ENCODE measurements at places on chromosomes 1 and 21.

DNA sequence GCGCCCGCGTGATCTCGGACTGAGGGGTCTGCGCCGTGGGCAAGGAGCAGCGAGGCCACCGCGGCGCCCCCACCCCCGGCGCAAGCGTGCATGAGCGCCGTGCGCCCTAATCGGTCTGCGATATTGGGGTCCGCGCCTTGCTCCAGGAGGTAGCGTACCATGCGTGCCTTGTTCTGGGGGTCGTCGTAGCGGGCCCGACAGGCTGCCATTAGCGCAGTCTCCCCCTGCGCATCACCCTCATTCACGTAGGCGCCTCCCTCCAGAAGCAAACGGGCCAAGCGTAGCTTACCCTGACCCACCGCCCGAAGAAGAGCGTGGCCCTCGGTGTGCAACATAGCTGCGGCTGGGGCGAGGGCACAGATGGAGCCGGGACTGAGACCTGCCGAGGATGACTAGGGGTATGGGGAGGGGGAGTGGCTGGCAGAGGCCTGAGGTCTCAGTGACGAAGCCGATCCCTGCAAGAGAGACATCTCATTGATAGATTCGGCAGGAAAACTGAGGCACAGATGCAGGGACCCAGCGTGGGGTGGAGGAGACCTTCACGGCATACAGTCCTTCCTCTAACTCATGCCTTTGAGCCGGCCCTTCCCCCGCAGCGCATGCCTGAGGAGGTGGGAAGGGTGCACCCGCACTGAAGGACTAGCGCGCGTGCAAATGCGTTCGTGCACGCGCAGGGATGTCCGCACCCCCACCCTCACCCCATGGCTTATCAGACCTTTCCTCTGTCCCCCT, 2.8 kb downstream of the ANKRD34A start:
- no peak for DNase-seq

DNA sequence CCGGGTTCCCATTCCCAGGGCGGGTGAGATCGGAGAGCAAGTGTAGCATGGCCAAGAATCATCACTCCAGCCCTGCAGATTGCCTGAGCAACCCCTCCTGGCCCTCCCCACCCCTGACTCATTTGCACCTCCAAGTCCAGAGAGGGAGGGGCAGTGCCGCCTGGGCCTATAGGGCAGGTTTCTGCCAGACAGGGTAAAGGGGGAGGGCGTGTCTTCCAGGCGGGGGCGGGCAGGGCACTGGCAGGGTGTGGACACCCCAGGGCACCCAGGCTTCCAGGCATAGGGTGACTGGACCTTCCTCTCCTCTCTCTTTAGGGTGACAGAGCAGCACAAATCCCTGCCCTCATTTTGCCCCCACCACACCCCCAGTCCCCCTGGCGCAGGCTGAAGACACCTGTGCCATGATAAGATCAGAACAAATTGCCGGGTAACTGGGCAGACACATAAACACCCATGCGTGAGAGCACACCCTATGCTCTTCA, 3.2 kb upstream of the CRYBG2 start:
- no peak for DNase-seq

DNA sequence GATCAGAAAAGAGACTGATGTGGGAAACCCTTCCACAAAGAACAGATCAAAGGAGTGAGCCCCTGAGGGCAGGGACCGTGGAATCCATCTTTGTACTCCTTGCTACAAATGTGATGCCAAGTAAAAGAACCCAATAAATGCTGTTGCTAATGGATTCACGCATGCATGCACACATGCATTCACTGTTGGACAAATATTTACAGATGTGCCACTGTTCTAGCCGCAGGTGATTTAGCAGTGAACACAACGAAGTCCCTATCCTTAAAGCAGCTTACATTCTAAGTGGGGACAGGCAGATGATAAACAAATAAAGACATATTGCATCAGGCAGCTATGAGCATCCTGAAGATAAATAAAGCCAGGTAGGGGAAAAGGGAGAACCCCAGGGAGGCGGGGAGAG, 67.8 kb downstream of the ITPKB start:
- no peak for DNase-seq

DNA sequence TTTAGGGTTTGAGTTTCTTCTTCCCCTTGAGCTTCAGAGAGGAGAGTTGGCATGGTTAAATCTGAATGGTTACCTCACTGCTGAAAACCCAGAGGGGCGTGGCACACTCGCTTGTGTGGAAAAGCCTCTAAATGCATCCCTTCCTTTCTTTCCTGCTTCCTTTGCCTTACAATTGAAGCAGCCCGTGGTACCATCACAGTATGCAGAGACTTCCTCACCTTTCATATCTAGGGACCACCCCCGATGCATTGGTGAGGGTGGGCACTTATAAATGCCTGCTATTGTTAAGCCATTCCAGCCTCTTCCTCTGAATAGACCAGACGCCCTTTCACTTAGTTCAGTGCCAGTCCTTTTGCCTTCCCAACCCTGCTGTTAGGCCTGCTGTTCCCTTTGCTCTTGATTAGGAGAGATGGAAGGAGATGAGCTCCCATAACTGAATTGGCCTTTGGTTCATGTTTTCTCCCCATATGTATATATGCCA, 21.9 kb upstream of the LAX1 start:
- DNase-seq = no peak

GRCh38 chr21:41431788-41432548, 5.9 kb downstream of the MX1 start:
- no peak for DNase-seq

GRCh38 chr1:43366601-43367025, 1.2 kb downstream of the ELOVL1 start:
- DNase-seq = no peak

DNA sequence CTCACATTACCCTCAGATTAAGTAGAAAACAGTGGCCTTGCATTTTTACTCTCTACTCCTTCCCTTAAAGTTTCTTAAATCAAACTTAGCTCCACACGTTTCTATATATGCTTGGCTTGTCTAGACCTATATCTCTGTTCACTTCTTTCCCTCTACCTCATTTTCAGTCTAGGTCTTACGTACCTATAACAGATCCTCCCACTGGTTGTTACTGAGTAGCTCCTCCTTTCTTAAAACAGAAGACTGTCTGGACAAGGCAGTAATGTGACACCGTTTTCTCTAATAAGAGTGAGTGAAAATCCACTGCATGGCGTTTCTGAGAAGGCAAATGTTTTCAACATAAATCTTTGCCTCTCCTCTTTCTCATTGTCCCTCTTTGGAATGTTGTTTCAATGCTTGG, 211.7 kb upstream of the POGK start:
- DNase-seq = no peak

DNA sequence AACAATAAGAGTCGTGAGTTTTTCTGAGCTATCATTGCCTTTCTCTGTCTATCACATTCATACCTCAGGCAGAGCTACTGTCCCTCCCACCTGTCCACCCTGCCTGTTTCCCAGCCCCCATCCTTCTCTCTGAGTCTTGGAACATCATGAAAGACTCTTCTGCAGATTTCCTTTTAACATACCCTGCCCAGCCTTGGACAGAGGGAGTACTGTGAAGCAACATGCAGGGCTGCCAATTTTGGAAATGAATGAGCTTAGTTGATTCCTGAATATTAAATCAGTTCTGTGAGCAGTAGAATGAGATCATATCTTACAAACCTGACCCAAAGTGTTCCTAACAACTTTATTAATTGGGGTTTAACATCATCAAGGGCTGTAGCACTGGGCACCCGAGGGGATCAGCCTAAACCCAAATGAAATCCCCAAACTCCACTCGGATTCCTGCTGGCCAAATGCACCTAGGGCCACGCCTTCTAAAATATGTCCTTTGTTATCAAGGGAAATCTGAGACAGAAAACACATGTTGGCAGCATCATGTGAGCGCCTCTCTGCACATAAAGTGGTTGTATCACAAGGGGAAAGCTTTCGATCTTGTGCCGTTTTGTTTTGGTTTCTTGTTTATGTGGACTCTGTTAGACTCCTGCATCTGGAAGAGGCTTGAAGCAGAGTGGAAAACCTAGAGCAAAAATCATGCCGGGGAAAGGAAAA, 357.6 kb downstream of the KIF26B start:
- no peak for DNase-seq

DNA sequence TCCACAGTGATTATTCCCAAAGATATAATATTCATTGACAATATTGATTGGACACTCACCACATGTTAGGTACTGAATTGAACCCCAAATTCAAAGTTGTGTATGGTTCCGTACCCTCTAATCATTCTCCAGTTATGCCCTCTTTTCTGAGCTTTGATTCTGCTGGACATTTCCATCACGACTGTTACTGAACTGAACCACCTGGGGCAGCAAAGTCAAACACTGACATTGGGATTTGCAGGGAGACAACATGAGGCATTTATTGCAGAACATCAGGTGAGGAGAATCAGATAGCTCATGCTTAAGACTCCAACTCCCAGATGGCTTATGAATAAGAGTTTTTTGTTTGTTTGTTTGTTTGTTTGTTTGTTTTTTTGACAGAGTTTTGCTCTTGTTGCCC, 420.9 kb downstream of the DISC1 start:
- no peak for DNase-seq

DNA sequence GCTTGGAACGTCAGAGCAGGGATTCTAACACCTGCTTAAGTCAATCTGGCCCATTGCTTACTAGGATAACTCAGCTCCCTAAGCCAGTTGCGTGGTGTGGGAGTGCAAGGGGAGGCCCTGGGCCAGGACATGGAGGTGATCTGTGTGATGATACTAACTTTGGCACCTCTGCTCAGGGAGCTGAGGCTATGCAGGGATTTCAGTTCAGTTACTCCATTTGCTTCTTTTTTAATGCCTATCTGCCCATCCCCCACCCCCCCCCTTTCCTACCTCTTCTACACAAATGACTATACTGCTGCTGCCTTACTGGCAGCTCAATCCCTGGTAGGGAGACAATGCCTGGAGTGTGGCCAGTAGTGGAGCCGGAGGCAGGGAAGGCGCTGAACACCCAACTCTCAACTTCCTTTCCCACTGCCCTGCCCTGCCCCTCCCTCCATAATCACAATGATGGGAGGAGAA, 19.5 kb downstream of the INKA2 start:
- DNase-seq = no peak

GRCh38 chr1:35808450-35809113, 766 bp downstream of the AGO4 start:
- DNase-seq = no peak

DNA sequence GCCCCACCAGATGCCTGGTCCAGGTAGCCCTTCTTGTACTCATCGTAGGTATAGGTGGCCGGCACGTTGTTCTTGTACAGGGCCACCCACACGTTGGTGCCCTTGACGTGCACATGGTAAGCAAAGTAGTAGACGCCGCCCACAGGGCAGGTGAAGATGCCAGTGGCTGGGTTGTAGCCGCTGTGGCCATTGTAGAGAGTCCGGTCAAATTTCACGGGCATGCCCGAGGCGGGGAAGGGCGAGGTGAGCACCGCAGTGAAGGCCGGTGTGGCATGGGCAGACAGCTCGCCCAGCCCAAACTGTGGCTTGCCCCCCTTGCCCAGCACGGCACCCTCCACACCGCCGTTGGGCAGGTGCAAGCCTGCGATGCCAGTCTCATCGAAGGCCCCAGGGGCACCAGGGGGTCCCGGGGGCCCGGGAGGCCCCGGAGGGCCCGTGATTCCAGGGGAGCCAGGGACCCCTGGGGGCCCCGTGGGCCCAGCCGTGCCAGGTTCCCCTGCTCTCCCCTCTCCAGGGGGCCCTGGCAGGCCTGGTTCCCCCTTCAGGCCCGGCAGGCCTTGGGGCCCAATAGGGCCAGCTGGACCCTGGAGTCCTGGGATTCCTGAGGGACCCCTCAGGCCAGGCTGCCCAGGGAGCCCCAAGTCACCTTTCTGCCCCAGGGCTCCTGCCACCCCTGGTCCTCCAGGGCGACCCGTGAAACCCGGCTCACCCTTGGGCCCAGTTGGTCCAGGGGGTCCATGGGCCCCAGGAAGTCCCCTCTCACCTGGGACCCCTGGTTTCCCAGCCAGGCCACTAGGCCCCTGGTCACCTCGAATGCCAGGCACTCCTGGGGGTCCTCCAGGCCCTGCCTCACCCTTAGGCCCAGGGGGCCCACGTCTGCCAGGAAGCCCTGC, 9.2 kb downstream of the ADPRS start:
- DNase-seq = no peak

DNA sequence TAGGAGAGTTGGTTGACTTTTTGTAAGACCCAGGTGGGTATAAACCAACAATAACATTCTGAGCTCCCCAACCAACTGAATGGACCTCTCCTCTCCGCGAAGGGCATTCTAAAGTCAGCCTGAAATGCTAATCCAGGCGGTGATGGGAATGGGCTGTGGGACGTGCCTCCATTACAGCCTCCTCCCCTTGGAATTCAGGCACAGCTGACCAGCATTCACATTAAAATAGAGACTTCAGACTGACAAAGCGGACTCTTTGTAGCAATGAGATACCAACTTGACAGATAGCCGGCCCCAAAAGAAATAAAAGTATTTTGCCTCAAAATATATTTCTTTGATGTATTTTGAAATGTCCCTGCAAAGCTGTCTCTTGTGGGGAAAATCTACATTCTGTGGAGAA, 101.7 kb downstream of the KIF26B start:
- DNase-seq = no peak

DNA sequence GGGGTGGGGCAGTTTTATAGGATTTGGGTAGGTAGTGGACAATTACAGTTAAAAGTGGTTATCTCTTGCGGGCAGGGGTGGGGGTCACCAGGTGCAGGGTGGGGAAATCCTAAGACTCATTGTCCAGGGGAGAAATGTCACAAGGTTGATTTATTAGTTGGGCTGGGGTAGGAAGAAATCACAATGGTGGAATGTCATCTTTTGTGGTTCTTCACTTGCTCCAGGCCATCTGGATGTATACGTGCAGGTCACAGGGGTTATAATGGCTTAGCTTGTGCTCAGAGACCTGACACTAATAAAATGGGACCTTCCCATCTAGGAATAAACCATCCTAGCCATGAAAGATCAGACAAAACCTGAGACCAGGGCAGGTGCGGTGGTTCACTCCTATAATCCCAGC, 11.5 kb downstream of the TEX46 start:
- no peak for DNase-seq

- DNase-seq = no peak
Measured at GRCh38 chr1:207925210-207925609, 14.3 kb upstream of the CD34 start.

DNA sequence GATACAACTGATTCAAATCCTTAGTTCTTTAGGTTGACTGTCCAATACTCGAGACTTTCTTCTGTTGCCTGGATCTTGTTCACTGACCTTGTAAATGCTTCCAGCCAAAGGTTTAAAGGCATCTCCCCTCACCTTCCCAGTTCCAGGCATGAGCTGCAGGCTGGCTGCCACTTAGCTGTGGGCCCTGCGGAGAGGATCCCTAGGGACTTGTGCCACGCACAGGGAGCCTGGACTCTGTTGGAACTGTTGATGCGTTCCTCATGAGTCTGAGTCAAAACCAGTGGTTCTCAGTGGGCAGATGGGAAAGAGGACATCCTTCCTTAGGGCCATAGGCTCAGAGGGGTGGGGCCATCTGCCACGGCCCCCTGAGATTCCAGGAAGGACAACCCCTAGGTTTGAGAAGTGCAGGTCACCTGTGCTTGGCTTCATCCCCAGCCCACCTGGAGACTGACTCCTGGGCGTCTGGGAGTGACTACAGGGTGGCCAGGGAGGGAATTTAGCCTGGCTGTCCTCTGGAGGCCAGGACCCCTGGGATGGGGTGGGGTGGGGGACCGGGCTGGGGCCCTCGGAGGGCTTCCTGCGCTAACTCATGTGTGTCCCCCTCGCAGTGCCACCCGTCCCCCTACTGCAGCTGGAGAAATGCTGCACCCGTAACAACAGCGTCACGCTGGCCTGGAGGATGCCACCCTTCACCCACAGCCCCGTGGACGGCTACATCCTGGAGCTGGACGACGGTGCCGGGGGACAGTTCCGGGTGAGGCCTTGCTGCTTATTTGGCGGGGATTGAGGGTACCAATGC, 37.6 kb upstream of the GNPAT start:
- no peak for DNase-seq
